ENCODE measurements at places on chromosomes 4 and X. TPM values are rescaled to one million over a fixed set of nuclear protein-coding genes. Genes with fewer than 3 reads are reported as not detected.

Gene FSTL5
- total RNA-seq: not detected

Gene TRPC3
- total RNA-seq: 0.08 TPM

Gene SRPK3
- not detected for total RNA-seq

Gene LINC00632
- 28.7 TPM for total RNA-seq

Gene CDKL2
- total RNA-seq: 0.08 TPM

Gene KLF8
- 0.47 TPM for total RNA-seq

DNA sequence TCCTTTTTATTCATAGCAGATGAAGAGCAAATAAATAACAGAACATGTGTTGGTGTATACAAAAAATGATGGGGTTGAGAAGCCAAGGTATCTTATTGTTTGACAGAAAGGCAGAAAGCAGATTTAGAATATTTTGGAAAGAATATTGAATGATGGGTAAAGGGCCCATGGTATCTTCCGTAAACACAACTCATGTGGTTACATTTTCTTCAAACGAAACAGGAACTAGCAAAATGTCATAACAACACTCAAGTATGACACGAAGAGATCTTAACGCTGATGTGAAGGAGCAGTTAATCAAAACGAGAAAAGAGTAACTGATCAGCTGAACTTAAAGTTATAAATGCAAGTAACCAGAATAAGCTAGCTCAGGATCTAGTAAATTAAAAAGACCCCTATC, 195.7 kb upstream of the GK2 start:
- no peak for DNase-seq

- DNase-seq: no peak
These were observed 2.1 kb upstream of the CLCN3 start for GRCh38 chr4:169618286-169618685.

DNA sequence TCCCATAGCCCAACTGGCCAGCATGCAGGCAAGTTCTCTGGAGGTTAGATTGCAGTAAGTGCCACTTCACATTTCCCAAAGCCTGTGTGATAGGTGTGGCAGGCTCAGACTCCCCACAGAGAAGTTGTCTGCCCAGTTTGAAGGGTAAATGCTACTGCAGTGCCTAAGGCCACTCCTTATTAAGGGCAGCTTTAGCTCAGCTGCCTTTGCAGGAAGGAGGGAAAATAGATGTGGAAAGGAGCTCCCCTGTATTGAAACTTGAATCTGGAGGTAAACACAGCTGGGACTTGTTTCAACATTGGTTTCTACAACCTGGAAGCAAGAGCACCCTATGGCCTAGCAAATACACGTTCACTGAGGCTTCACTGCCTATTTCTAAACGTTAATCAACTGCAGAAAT, 22.4 kb downstream of the NEXMIF start:
- no peak for DNase-seq

- no peak for DNase-seq
These were observed 1131.6 kb upstream of the PCDH7 start for GRCh38 chr4:29588617-29589016.

Data from liver (tissue), 10 donors.